ENCODE measurements at places on chromosomes 4 and X.

DNA sequence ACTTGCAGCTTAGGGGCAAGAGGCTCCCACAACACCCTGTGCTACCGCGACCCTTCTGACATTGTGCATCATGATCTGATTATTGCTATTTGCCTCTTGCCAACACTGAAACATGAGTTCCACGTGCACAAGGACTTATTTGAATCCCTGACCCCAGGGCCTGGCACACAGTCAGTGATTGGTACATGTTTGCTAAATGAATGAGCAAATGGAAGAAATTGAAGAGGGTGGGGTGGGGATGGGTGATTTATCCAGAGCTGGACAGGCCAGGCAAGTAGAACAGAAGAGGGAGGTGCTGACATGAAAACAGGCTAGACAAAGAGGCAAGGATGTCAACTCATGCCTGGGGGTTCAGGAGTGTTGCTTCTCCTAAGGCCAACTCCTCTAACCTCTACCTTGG lies 24.9 kb upstream of the RPL39 start:
- no peak for DNase-seq

DNA sequence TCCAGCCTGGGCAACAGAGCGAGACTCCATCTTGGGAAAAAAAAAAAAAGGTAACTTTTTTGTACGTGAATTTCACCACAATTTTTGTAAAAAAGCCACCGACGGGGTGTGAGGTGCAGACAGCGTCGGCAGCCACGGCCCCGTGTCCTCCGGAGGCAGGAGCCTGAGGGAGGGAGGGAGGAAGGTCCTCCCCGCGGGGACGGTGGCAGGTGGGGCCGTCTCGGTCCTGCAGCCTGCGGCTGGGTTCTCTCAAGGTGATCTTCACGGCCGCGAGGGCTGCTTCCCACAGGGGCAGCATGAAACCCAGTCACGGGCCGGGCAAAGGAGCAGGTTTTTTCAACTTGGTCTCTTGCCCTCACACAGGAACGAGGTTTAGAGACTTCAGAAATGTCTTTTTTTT lies 14.0 kb downstream of the PLCXD1 start:
- no peak for DNase-seq

DNA sequence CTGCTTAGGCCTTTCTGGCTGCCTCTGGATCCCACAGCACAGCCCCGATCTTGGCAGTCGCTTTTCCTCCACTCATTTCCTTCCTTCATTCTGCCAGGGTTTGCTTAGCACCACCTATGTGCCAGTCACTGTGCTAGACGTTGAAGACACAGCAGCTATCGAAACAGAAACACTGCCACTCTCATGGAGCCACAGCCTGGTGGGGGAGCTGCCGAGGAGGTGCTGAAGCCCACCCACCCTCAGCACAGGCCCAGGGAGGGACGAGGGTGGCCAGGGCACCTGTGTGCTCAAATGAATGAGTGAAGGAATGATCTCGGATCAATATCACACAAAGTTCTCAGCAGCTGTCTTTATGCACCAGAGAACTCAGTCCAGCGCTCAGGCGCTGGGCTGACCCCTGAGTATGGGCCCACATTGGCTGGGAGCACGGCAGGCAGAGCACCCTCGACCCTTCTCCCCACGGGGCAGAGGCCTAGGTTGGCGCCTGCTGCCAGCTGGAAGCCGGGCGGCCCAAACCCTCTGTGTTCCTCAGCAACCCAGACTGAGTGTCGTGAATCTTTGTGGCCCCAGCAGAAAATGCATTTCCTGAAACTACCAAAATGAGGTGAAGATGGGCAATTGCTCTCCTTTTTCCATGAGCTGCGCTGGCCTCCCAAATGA lies 108.9 kb downstream of the SORCS2 start:
- DNase-seq, result no peak

GRCh38 chrX:109952050-109952449 lies 50.9 kb upstream of the TMEM164 start:
- DNase-seq, result no peak

DNA sequence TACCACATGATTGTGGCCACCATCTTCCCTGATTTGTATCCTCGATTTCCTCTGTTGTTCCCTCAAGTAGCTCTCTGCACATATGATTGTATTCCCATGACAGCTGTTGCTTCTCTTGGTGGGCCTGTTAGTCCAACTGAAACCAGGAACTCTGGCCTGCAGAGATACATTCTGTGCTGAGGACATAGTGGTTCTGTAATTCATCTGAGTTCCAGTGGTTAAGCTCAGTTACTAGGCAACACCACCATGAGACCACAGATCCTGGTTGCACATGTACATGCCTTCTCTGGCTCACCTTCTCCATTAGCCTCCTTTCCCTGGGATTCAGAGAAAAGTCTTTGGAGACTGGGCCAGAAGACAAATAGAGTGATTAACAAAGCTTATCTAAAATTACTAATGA lies 172.1 kb upstream of the SLC7A11 start:
- no peak for DNase-seq

GRCh38 chr4:145719752-145720624 lies 40.0 kb downstream of the C4orf51 start:
- DNase-seq, result no peak

Measured in stimulated activated CD4-positive, alpha-beta T cell treated with anti-CD3 and anti-CD28 coated beads, Interleukin-15, amount 100 ng/mL, for 1 hour (primary cell).